Tongue (tissue), 3 donors: ENCODE measurements at places on chromosomes 3 and 15. TPM values are rescaled to one million over a fixed set of nuclear protein-coding genes. Genes with fewer than 3 reads are reported as not detected.
A peak's percentile ranks its signal among the peaks of the same experiment; 100 is the strongest.

GRCh38 chr15:45107941-45108630, 5.9 kb downstream of the DUOX2 start:
- no peak for DNase-seq

- peak; percentile 72 for DNase-seq
Observed at GRCh38 chr3:15327941-15328340, 4.4 kb downstream of the SH3BP5 start.

DNA sequence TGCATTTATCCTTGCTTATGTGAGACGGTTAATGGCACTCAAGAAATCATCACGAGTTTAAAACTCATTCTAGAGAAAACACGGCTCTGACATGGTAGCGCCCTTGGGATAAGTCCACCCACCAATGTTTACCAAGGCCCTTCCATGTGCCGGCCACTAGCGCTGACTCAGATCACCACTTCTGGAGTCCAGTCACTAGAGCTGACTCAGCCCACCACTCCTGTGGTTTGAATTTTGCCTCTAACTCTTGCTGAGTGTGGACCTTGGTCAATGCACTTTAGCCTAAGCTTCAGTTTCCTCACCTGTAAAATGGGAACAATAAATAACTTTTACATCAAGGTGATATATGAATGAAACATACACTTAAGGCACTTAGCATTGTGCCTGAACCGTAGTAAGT, 358.4 kb upstream of the PROK2 start:
- DNase-seq, result no peak

DNA sequence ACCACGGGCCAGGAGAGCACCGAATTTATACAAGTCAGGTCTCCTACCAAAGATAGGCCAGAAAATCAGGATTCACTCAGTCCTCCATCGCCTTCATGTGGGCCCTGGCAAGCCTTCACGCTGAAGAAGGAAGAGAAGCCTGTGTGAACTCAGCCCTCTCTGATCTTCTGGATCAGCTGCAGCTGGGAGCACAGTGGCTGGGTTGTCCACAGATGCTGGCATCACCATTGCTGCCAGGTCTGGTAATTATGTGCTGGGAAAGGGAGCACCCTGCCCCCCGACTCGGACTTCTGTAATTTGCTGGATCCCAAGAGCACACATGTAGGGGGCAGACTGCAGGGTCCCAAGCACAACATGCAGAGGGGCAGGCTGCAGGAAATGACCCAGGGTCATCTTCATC, 12.4 kb upstream of the PDE8A start:
- DNase-seq, result no peak

The APOD gene
- 34.5 TPM for total RNA-seq

DNA sequence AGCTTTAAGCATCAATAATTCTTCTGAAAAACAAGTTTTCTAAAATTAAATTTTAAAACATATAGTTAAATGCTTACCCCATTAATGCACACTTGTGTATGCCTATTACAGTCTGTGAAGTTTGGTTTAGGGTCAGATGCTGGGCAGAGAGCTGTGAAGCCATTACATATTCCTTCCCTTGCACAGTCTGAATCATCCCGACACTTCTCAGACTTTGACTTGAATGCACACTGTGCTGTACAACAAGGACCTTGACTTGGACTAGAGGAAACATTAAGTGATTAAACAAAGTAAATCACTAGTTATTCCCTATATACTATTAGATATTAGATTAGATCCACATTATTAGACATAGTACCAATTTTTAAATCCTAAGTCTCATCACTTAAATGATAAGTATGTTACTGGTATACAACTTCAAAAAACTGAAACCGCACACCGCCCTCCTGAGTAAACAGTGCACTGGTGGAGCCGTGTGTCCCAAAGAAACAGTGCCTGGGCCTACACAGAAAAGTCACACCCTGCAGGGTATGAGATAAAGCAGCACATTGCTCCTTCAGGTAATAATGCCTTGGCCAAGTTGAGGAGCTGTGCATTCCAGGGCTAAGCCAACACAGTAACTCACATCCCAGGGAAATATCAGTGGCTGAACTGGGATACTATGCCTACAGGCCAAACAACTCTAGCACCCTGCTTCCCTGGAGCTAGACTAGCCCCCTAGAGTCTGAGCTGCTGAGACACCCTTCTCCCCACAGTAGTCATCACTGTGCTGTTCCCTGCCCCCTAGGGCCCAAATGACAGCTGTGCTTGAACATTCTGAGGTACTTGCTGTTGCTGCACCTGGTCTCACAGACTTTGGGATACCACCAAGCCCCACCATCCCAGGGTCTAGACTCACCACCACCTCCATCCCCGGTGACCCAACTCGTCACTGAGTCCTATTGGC, 137.5 kb downstream of the ADAM10 start:
- no peak for DNase-seq
